Stimulated activated CD4-positive, alpha-beta T cell treated with anti-CD3 and anti-CD28 coated beads, Interleukin-4, amount 100 ng/mL, for 24 hours (primary cell): ENCODE measurements at places on chromosomes 4 and X.
A peak's percentile ranks its signal among the peaks of the same experiment; 100 is the strongest.

- no peak for DNase-seq
Measured at GRCh38 chr4:159117968-159118367, 15.1 kb downstream of the RAPGEF2 start.

DNA sequence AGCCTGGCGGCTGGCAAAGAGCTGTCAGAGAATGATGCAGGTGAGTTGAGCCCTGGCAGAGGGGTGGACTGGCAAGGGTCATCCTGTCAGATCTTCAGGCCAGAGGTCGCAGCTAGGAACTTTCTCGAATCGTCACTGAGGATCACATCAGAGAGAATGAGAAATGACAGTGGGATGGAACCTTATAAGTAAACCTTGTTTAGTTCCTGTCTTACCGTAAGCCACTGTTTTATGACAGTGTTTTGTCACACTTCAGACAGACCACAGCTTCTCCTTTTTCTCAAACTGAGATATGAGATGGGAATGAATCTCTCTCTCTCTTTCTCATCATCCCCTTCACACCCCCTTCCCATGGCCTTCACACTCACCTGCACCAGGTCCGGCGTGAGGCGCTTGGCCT, 9.3 kb downstream of the DIPK2B start:
- no peak for DNase-seq

DNA sequence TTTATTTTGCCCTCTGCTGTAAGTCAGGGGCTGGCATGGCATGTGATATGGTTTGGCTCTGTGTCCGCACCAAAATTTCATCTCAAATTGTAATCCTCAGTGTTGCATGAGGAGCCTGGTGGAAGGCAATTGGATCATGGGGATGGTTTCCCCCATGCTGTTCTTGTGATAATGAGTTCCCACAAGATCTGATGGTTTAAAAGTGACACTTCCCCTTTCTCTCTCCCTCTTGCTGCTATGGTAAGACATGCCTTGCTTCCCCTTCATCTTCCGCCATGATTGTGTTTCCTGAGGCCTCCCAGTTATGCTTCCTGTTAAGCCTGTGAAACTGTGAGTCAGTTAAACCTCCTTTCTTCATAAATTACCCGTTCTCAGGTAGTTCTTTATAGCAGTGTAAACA, 72.0 kb upstream of the MSX1 start:
- DNase-seq = no peak

DNA sequence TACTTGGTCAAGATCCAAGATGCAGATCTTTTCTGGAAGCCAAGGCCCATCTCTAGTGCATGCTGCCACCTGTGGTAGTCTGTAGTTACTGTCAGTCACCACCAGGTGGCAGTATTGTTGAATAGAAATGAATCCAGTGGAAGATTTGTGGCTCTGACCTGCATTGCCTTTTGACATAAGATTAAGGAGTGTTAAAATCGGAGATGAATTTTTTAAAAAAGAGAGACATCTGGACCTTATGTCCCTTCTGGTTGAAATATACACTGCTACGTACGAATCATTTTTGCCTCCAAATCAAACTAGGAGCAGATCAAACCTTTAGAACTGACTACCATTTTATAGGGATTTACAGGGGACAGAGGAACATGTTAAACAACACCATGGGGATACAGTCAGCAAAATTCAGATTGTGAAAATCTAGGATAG, 46.9 kb upstream of the RHOH start:
- DNase-seq = peak; percentile 81

- DNase-seq = no peak
Measured at GRCh38 chr4:10746371-10747171, 62.0 kb upstream of the CLNK start.

DNA sequence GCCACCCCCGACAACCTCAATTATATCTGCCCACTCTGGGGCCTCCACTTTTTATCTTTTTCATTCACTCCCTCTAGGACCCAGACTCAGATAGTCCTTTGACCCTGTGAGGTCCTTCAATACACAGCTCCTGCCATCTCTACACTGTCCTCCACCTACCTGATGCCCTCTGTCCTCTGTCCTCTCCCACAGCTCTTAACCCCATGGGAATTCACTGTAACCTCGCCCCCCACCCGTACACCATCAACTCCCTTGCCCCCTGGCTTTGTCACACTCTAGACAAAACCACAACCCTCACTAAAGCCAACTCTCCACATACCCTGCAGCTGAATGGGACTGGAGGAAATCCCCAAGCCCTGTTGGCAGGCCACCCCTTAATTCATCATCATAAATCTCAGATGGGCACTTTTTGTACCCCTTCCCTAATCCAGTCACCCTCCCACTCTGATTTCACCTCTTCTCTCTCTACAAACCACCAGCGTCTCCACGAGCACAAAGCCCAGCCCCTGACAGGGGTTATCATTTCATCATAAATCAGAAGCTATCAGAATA, 52.3 kb upstream of the ENPP6 start:
- peak; percentile 2 for DNase-seq

GRCh38 chr4:98540803-98541202, 117.6 kb downstream of the TSPAN5 start:
- no peak for DNase-seq

DNA sequence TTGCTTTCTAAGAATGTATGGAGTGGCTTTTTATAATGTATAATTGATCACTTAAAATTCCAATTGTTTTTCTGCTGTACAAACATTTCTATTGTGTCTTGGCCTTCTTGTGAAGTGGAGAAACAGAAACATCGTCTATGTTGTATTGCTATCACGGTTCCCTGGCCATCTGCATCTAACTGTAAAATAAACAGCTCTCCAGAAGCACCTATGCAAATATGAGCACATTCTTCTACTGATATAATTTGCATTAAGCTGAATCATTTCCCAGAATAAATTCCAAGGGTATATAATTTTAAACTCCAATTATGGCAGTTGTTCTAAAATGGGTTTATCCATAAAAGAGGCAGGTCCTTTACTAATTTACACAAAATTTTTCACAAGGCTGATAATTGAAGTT, 261.6 kb upstream of the STS start:
- DNase-seq = no peak

DNA sequence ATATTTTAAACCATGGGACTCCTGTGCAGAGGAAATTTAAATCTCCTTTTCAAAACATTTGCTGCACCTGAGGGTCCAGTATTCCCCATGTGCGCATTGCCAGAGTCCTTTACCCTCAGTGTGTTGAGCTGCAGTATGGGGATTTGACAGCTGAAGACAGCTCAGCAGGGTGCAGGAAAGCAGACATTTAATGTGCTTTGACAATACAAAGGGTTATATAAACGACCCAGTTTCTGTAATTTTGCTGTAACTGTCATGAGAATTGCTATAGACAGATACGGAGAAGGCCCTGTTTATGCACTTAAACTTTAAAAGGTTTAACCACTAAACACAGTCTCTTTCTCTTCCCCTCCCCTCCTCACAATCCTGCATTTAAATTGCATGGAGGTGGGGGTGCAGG, 393.4 kb downstream of the MID1IP1 start:
- DNase-seq = no peak

- no peak for DNase-seq
Measured at GRCh38 chrX:1911401-1912128, 296.7 kb downstream of the ASMT start.

GRCh38 chrX:108049649-108050048, 4.8 kb downstream of the VSIG1 start:
- DNase-seq = no peak

GRCh38 chr4:54709400-54709799, 51.6 kb downstream of the KIT start:
- no peak for DNase-seq

DNA sequence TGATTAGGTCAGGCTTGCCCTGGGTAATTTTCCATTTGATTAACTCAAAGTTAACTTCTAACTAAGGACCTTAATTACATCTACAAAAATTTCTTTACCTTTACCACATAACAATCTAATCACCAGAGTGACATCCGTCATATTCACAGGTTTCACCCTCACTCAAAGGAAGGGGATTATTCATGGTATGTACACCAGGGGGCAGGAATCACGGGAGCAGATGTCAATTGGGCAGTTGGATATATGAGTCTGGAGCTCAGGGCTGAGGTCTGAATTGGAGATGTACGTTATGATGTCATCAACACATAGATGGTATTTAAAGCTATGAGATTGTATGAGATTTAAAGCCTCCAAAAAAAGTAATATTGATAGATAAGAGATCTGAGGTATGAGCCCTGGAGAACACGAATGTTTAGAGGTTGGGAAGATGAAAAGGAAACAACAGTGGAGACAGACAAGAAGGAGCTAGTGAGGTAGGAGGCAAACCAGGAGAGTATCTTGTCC, 52.9 kb downstream of the PGRMC1 start:
- no peak for DNase-seq

DNA sequence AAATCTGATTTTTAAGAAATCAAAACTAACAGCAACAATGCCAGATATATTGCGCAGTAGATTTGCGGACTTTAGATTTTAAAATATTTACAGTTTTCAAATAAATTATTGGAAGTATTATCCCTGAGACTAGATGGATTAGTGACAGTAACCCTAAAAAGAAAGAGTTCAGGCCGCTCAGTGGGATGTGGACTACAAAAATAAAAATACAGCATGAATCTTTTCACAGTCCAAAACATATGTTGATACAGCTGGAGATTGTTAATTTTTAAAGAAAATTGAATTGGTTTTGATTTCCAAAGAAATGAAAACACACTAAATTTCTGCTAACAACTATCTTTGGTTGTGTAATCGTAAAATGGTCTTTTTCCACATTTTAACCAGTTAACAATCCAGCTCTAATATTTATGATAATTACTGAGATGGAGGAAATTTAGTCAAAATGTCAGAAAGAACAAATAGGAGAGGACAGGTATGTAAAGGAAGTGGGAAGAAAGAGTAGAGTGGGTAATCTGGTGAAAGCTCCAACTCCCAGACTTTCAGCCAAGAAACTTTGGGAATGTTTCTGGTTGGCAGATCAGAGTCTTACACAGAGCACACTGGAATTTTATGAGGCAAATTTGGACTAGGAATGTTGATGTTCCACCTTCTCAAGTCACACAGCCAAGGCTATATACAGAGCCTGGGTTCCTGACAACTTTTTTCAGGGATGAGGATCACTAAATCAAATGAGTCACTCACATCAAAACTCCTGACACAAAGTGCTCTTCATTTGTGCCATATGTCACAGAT, 15.1 kb downstream of the C4orf36 start:
- DNase-seq = no peak

DNA sequence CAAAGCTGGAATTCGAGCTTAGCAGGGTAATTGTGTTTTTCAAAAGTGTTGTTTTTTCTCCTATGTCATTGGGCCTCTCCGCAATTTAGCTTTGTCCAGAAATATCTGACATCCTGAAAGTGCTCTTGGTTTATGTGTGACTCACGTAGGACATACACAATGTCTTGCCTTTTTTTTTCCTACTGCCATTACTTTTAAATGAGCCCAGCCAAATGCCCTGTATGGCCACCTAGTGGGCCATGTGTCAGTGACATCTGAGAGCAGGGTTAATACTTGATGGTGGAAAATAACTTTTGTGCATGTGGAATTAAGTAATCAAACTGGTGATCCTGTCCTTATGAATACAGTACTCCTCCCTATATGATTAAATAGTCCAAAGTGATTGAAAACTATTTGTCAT, 1411.1 kb upstream of the TENM3 start:
- DNase-seq = no peak

GRCh38 chr4:169143335-169143734, 127.4 kb downstream of the SH3RF1 start:
- no peak for DNase-seq

- no peak for DNase-seq
Measured at GRCh38 chr4:182325397-182325796, 82.2 kb downstream of the TENM3 start.

DNA sequence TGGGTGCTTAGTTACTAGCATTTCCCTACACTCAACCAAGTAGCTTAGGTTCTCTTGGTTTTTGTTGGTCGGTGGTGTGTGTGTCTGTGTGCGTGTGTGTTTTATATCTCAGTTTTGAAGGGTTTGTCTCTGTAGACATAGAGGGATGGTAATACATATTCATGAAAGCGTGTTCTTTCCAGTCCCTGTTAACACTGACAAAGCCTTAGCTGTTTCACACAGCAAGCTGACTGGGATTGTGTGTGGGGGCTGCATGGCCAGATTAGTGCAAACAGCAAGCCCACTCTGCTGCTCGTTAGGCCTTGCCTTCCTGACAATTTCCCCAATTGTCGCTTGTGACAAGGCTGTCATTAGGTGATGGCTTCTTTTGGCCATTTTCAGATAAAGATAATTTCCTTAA, 43.9 kb downstream of the ALPK1 start:
- DNase-seq = no peak

DNA sequence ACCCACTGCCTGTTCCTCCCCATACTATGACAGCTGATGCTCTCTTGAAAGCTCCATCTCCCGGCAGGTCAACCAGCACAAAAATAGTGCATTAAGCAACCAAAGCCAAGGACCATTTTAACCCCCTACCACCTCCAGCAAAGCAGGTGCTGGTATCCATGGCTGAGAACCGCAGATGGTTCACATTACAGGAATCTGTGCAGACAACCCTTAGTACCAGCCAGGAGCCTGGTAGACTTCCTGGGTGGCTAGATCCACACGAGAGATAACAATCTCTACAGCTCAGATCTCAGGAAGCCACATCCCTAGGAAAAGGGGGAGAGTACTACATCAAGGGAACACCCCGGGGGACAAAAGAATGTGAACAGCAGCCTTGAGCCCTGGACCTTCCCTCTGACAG, 248.0 kb downstream of the FGF13 start:
- DNase-seq = no peak

DNA sequence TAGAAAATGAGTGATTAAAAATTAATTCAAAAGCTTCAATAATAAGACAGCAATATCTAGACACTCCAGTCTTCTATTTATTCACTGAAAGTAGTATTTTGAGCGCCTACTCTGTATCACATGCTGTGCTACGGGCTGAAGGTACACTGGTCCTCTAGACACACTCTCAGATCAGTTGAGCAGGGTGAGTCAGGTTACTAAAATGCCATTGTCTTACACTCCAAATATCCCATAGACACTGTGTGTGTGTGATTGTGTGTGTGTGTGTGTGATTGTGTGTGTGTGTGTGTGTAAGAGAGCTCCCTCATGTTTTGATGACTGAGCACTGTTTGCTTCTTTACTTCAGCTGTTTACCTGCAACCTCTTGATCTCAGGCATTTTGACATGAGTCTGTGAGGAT, 342.8 kb upstream of the BOD1L1 start:
- no peak for DNase-seq

DNA sequence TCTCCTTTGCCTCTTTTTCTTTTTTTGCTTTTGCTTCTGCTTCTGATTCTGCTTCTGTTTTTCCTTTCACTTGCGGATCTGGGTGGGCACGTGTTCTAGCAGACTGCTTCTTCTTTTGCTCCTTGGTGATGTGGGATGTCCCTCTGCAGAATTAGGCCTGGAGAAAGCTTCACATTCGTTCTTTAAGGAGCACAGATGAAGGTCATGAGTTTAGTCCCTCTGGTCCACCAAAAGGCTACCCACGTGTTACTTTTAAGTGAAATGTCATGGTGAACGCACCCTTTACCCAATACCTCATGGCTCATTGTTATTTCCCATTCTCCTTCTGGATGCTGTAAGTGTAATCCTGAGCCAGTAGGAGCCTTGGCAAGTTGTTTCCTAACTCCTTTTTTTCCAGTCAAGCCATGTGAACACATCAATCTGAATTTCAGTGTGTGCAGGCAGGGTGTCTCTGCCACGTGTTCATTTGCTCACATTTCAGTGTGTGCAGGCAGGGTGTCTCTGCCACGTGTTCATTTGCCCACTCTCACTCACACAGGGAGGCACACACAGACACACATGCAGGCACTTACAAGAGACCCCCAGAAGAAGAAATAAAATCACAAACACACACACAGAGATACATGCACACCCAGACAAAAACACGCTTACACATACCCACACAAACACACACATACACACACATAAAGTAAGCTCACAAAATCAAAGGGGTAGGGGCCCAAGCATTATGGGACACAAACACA, 36.9 kb downstream of the NBDY start:
- DNase-seq = no peak
